ENCODE measurements at places on chromosomes 13 and 19.

DNA sequence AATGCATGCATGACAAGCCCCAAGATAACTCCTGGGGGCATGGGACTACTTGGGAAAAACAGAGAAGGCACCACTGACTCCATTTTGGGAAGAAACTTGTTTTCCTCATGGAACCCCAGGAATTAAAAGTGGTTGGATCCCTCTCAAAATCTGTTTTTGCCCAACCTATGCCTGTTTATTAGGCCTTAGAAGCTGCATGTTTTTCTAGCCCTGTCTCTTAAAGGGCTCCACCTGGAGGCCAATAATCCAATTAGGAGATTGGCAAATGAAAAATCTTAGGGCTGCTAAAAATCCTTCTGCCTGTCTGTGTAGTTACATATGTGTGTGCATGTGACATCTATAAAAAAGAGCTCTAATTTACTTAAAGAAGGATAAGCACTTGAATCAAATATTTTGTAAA, 26.9 kb downstream of the MED4 start:
- DNase-seq, result no peak

DNA sequence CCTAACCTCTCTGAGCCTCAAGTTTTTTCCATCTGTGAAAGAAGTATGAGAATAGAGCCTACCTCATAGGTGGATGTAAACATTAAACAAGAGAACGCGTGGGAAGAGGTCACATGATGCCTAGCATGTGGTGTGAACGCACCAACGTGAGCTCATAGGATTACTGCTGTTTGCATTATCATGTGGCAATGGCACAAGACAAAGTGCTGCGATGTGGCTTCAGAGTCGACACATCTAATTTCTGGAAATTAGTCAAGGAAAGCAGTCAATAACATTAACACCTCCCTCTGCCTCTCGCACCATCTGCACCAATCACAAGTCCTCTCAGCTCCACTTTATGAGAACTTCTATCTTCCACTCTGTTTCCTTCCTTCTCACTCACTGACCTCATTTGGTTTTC, 489.7 kb downstream of the COG6 start:
- peak; percentile 27 for DNase-seq

- DNase-seq, result no peak
Measured at GRCh38 chr19:3111586-3112247, 17.6 kb downstream of the GNA11 start.

- no peak for DNase-seq
Measured at GRCh38 chr19:7628589-7629311, 595 bp downstream of the XAB2 start.

GRCh38 chr13:58165617-58166016, 534.1 kb downstream of the PCDH17 start:
- no peak for DNase-seq

Data from stimulated activated CD4-positive, alpha-beta T cell treated with anti-CD3 and anti-CD28 coated beads, TNF-alpha, amount 100 ng/mL, for 24 hours (primary cell).